ENCODE measurements at places on chromosomes 2 and 18.

GRCh38 chr2:64913357-64913869, 75.8 kb upstream of the SLC1A4 start:
- no peak for DNase-seq

DNA sequence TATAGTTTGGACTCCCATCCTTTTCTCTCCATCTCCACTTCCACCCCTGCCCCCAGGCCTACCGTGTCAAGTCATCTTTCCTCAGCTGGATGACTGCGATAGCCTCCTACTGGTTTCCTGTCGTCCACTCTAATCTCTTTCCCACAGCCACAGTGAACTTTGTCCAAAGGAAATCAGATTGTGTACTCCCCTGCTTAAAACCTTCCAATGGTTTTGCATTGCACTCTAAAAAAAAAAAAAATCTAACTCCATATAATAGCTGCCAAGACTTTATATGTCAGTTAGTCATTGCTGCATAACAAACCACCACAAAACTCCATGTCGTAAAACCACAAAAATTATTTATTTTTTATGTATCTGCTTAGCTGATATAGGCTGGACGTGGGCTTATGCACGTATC, 160.2 kb upstream of the CCDC68 start:
- DNase-seq, result no peak

DNA sequence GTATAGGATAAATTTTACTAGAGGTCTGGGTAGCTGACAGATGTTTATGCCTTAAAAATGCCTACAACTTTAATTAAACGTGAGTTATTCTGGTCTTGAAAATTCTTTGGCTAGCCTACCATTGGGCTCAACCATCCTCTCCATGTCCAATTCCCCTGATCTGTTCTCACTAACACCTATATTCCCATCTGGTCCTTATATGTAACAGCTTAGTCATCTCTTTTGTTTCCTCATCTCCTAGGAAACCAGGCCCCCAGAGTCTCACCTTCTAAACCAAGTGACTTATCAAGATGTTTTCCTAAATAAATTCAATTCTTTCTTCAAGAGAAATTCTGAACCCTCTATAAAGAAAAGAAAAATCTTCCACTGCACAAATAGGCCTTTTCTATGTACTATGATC, 148.5 kb downstream of the TTC32 start:
- no peak for DNase-seq

- DNase-seq, result no peak
Observed at GRCh38 chr2:124740636-124741035, 715.5 kb downstream of the CNTNAP5 start.

GRCh38 chr2:34105006-34105767, 506.1 kb upstream of the FAM98A start:
- DNase-seq, result no peak

Measured in stimulated activated CD4-positive, alpha-beta T cell treated with anti-CD3 and anti-CD28 coated beads, Interleukin-1b, Interleukin-23, amount 100 ng/mL, for 1 hour (primary cell).